ENCODE measurements at places on chromosomes 3 and 15. TPM values are rescaled to one million over a fixed set of nuclear protein-coding genes. Genes with fewer than 3 reads are reported as not detected.

DNA sequence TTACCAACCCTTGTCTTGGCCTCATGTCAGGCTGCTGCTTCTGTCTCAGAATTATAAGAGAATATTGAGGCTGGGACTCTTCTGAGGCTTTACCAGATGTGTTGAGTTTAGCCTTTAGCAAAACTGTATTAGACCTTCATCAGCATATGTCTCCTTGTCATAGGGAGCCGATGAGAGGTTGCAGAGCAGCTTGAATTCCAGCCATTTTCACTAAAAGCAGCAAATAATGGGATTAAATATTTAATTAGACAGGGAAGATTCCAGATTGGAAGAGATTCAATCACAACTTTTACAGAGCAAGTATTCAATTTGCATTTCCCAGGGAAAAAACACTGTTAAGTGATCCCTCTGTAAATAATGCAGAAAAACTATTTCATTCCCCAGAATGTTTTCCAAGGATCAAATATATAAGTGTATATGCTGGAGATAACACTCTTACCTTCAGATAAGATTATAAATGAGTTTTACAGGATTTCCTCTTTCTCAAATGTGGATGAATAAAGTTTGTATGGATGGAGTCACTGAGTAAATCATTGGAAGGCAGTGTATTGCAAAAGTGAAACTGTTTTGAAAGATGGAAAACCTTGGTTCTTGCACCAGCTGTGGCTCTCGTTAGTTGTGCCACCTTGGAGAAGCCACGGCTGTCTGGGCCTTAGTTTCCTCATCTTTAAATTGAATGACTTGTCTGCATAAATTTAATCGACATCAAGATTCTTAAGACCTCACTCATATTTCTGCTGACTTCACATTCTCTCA lies 466.4 kb upstream of the SGO1 start:
- DNase-seq, result no peak

- DNase-seq, result no peak
These were observed 146.6 kb upstream of the MRPS22 start for GRCh38 chr3:139197251-139197650.

GRCh38 chr3:134517791-134518190 lies 31.9 kb downstream of the CEP63 start:
- DNase-seq, result no peak

- no peak for DNase-seq
These were observed 26.9 kb upstream of the WDR72 start for GRCh38 chr15:53786401-53786800.

DNA sequence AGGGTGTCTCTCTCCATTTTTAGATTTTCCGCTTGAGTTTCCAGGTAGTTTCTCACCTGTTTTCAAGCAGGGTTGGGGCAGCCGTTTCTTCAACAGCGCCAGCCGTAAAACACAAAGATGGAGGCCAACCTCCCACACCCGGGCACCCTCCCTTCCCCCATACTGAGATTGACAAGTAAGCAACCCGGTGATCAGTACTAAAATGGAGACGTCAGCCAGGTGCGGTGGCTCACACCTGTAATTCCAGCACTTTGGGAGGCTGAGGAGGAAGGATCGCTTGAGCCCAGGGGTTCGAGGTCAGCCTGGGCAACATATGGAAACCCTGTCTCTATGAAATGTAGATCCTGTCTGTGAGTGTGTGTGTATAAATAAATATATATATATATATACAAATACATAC lies 903 bp upstream of the ZSCAN2 start:
- DNase-seq, result no peak

The PLA2G4E gene
- not detected for total RNA-seq

The LMAN1L gene
- not detected for total RNA-seq

Measured in thoracic aorta (tissue), 2 donors.